Activated CD4-positive, alpha-beta T cell treated with anti-CD3 and anti-CD28 coated beads for 36 hours (primary cell): ENCODE measurements at places on chromosomes 12 and 14.
A peak's percentile ranks its signal among the peaks of the same experiment; 100 is the strongest.

GRCh38 chr12:95766356-95767019 is 24.1 kb downstream of the NTN4 start:
- DNase-seq, result no peak

GRCh38 chr14:74956280-74957072 is 1.1 kb upstream of the PGF start:
- DNase-seq, result no peak

DNA sequence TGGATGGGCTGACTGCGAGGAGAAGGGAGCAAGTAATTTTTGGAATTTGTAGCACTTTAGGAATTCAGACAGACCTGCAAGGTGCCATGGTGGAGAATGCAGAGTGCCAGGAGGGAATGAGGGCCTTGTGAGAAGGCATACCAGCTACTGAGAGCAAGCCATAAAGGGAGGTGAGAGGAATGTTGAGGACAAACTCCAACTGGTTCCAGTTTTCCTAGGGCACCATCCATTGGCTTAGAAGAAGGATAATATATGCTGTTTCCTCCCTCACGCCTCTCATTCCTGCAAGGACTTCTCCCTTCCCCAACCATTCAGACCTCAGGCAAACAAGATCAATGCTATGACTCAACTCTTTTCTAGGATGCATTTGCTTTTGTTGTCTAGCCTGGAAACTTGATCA is 11.2 kb upstream of the DAAM1 start:
- DNase-seq, result no peak

- DNase-seq, result no peak
Measured at GRCh38 chr12:109822951-109823411, 10.2 kb downstream of the TRPV4 start.

DNA sequence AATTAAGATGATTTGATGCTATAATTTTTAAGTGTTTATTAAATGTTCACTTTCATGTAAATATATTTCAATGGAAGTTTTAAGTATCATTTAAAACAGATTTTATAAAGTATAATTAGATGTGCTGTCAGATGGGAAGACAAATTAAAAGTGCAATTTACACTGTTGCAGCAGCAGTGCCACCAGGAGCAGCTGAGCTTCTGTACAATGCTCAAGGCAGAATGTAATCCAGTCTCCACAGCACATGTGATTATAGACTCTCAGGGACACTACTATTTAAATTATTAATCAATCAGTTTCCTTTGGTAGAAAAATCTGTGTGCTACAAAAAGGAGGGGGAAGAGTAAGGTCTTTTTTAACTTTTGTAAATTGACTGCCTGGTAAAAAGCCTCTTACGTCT is 285.7 kb upstream of the USP15 start:
- no peak for DNase-seq

DNA sequence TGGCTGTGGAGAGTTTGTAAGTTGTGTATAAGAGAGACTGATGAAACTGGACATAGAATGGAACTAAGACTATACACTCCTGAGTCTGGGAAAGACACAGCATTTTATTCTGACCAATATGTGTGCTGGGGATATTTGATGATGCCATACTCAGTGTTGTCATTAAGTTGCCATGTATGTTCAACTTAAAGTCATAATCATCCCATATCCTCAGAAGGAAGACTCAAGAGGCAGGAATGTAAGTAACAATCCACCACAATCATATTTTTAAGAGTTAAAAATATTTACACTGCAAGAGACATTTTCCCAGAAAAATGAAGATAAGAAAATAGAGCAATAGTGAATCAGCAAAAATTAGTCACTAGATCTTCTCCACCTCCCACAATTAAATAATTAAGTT is 120.1 kb downstream of the MDGA2 start:
- DNase-seq, result no peak

GRCh38 chr12:105420659-105421240 is 90.3 kb downstream of the C12orf75 start:
- peak; percentile 83 for DNase-seq

DNA sequence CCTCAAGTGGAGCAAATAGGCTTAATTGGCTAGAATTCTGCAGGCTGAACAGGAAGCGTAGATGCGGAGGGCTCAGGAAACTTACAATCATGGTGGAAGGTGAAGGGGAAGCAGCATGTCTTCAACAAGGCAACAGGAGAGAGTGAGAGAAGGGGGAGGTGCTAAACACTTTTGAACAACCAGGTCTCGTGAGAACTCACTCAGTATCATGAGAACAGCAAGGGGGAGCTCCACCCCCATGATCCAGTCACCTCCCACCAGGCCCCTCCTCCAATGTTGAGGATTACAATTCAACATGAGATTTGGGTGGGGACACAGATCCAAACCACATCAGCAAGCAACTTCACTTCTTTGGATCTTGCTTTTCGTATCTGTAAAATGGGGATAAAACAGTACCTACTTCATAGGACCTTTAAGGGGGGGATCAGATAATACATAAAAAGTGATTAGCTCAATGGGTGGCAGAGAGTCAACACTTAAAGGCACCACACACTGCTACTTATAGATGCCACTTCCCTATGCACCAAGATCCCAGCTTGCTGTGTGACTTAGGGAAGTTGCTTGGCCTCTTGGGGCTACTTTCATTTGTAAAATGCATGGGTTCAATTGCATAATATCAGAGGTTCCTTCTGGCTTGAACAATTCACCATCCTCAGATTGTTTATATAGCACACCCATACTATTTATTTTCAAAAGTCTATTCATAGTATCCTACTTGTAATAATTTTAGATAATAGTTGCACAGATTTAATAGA is 184.8 kb upstream of the RPH3A start:
- no peak for DNase-seq

- peak; percentile 67 for DNase-seq
Measured at GRCh38 chr14:58749066-58749669, 111.4 kb downstream of the DACT1 start.

DNA sequence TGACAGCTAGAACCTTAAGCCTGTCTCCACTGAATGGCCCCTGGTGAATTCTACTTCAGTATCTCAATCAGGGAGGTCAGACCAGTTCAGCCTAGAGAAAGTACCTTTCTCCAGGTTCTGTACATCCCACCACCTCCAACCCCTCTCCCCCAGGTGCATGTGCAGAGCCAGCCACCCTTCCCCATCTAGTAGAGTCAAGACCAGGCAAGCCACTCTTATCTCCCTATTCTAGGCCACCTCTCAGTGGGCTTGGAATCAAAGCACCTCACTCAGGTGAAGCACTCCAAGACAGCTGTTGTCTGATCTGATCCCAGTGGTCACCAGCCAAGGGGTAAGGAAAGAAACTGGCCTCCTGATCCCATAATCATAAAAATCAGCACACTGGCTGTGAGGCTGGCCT is 340.9 kb downstream of the BCL11B start:
- DNase-seq, result no peak

- no peak for DNase-seq
Measured at GRCh38 chr12:96263449-96263902, 69.3 kb downstream of the ELK3 start.

DNA sequence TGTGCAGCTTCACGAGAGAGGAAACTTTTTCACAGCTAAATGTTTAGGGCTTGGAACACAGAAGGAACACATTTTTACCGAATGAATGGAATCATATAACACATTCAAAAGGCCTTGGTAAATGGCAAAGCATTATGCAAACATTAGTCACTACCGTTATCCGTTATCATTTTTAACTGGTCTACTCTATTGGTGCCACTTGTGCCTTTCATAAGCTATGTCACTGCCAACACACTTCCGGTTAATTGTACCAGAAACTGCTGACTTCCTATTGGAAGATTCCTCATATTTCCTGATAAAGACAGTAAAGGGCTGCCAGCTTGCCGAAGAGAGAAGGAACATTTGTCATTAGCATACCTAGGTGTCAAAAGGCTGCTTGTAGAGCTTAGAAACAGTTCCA is 169.2 kb downstream of the APAF1 start:
- no peak for DNase-seq

- DNase-seq, result no peak
Measured at GRCh38 chr12:48419116-48419935, 53.0 kb upstream of the ANP32D start.

GRCh38 chr14:82052778-82053177 is 519.1 kb upstream of the SEL1L start:
- DNase-seq, result no peak

DNA sequence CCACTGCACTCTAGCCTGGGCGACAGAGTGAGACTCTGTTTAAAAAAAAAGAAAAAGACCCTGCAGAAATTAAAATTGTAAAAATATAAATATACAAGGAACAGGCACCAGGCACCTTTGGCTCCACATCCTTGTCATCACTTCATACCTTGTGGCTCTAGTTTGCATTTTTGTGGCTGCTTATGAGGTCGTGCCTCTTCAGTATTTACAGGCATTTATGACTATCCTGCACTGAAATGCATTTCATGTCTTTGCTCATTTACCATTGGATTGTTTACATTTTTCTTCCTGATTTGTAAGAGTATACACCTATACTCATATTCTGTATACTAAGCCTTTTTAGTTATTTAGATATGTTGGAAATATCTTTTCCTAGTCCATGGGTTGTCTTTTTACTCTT is 20.1 kb downstream of the BICD1 start:
- DNase-seq, result no peak

GRCh38 chr14:59450716-59451115 is 14.5 kb downstream of the GPR135 start:
- DNase-seq, result no peak

- DNase-seq, result no peak
Measured at GRCh38 chr14:68416171-68416570, 376.7 kb downstream of the ZFP36L1 start.

DNA sequence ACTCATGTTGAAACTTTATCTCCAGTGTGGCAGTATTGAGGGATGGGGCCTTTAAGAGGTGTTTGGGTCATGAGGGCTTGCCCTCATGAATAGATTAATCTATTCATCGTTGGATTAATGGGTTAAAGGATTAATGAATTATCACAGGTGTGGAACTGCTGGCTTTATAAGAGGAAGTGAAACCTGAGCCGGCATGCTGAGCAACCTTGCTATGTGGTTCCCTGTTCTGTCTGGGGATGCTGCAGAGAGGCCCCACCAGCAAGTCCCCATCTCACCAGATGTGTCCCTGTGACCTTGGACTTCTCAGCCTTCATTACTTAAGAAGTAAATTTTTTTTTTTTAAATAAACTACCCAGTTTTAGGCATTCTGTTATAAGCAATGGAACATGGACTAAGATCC is 109.6 kb downstream of the DYRK2 start:
- no peak for DNase-seq

DNA sequence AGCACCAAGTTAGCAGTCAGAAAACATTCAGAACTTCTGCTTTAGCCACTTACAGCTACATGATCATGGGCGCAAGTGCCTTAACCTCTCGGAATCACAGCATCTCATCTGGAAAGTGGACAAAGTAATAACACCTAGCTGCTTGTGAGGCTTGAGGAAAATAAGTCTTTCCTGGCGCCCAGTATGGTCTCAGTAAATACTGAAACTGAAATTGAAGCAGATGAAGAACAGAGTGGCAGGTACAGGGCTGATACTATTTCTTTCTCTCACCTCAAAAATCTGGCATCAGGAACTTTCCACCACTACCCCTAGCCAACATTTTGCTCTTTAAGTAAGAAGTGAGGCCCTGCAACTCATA is 129.7 kb upstream of the FUT8 start:
- DNase-seq, result no peak

GRCh38 chr14:50059763-50060616 is 56.4 kb downstream of the VCPKMT start:
- DNase-seq, result no peak

- DNase-seq, result peak; percentile 39
Measured at GRCh38 chr14:97446087-97446486, 648.9 kb downstream of the VRK1 start.

GRCh38 chr12:20711846-20712245 is 16.7 kb downstream of the SLCO1C1 start:
- no peak for DNase-seq

DNA sequence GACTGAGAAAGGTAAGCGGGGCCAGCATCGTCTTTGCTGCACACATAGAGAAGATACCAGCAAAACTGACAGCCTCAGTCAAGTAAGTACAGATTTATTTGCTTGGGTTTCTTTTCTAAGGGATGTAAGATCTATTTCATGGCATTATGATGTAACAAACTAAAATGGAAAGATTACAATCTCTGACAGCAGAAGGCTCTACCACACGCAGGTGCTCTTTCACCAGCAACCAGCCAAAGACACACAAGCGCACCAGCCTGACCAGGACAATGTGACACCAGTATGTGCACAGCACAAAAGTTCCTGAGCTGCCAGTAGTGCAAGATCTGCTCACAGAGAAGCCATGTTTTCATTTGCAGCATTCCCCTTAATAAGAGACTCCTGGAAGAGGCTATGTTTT is 311.1 kb downstream of the MED13L start:
- no peak for DNase-seq

DNA sequence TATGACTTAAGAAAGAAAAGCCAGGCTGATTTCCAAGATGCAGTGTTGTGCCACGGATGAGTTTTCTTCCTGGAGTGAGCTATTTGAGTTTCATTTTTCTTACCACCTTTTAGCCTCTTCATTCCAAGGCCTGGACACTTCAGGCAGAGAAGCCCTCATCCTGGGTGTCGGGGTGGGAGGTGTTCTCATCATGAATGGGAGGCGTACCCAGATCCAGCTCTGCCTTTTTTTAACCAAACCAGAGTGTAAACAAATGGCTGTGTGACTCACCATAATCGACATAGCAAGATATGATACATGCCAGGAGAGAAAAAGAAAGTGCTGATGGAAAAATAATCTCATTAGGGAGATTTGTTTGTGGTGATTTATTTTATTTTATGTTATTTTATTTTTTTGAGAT is 79.9 kb downstream of the ARF6 start:
- peak; percentile 66 for DNase-seq

GRCh38 chr14:103293465-103293864 is 40.6 kb upstream of the EIF5 start:
- DNase-seq, result no peak

DNA sequence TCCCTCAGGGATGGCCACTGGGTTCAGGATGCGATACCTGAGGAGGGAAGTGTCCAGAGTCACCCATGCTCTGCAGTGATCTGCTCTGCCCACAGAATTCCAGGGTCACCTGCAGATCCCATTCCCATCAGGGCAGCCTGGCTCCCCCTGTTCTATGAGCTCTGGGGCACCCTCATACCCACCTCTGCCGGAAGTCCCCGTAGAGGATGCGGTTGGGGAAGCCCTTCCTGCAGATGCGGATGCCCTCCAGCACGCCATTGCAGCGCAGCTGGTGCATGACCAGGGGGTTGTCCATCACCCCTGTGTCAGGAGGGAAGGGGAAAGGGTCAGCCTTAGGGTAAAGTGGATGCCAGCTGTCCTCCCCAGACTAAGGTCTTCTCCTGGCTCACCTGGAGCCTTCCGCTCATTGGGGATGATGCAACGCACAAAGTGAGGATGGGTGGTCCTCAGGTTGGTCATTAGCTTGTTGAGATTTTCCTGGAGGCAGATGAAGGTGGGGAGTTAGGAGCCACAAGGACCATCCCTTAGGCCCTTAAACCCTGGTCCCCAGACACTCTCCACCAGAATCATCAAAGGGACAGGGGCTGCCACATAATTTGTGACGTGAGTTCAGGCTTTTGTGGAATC is 11.2 kb downstream of the MYH6 start:
- no peak for DNase-seq

GRCh38 chr12:27424631-27425230 is 21.8 kb upstream of the SMCO2 start:
- no peak for DNase-seq
